CD4-positive, alpha-beta T cell (primary cell): ENCODE measurements at places on chromosomes 7 and 10. TPM values are rescaled to one million over a fixed set of nuclear protein-coding genes. Genes with fewer than 3 reads are reported as not detected.

GRCh38 chr10:127146661-127147060 lies 49.7 kb downstream of the INSYN2A start:
- H3K27ac ChIP-seq: no peak overlapping the region
- no peak for DNase-seq
- no peaks in the 10 kb centered on the region for H3K36me3 ChIP-seq

- H3K27me3 ChIP-seq: no peaks in the 10 kb centered on the region
- DNase-seq: no peak
- no peaks in the 10 kb centered on the region for H3K36me3 ChIP-seq
- no peaks in the 10 kb centered on the region for H3K4me1 ChIP-seq
- H3K4me3 ChIP-seq: no peak overlapping the region
Measured at GRCh38 chr7:45982907-45983719, 62.0 kb upstream of the IGFBP3 start.

GRCh38 chr7:27608776-27609495 lies 53.7 kb downstream of the HIBADH start:
- no peaks in the 10 kb centered on the region for H3K36me3 ChIP-seq
- DNase-seq: no peak
- H3K4me3 ChIP-seq: no peak overlapping the region
- H3K27ac ChIP-seq: no peak overlapping the region
- H3K27me3 ChIP-seq: no peaks in the 10 kb centered on the region
- no peaks in the 10 kb centered on the region for H3K4me1 ChIP-seq

DNA sequence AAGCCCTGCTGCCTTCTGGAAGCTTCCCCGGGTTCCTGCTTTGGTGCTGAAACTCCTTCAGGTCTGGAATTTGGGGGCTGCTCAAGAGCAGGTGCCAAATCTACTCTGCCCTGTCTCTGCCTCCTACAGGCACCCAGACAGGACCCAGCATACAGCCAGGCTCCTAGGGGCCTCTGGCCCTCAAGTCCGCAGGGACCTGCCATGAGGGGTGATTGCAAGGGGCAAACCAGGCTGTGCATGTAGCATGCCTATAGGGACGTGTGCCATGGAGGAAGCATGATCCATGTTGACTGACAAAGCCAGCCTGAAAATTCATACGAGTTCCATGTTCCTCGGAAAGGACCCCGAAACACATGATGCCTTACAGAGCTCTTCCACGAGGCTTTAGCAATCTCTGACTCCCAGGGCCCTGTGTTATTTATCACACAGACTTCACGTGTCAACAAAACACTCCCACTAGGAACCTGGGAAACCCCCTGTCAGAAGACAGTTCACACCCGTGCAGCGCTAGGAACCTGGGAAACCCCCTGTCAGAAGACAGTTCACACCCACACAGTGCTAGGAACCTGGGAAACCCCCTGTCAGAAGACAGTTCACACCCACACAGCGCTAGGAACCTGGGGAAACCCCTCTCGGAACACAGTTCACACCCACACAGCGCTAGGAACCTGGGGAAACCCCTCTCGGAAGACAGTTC lies 75.3 kb upstream of the DNAAF5 start:
- no peak overlapping the region for H3K4me3 ChIP-seq
- peak overlapping the region; percentile 64 for H3K27ac ChIP-seq
- no peaks in the 10 kb centered on the region for H3K4me1 ChIP-seq
- H3K27me3 ChIP-seq: no peaks in the 10 kb centered on the region
- DNase-seq: no peak
- no peaks in the 10 kb centered on the region for H3K36me3 ChIP-seq

GRCh38 chr7:155299535-155300202 lies 2.0 kb downstream of the INSIG1 start:
- no peaks in the 10 kb centered on the region for H3K27me3 ChIP-seq
- H3K36me3 ChIP-seq: peaks cover 41% of the 10 kb centered on the region
- peak overlapping the region; percentile 91 for H3K27ac ChIP-seq

DNA sequence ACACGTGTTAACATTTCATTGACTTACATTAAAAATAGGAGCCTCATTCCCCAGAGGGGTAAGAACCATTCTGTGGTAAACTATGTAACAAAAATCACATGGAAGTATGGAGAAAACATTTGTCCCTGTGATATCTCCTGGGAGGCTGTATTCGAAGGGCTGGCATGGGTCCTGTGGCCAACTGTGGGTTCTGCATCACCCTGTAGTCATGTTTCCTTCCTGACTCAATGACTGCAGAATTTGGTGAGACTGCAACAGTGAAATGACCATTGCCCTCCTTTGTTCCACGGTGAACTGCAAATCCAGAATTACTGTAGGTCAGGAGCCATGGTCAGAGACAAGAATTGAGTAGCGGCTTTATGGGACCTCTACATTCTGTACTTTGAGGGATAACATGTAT lies 3.6 kb upstream of the ZEB1 start:
- no peak overlapping the region for H3K27ac ChIP-seq
- H3K4me1 ChIP-seq: peaks cover 6% of the 10 kb centered on the region
- DNase-seq: no peak
- H3K4me3 ChIP-seq: no peak overlapping the region
- no peaks in the 10 kb centered on the region for H3K27me3 ChIP-seq

DNA sequence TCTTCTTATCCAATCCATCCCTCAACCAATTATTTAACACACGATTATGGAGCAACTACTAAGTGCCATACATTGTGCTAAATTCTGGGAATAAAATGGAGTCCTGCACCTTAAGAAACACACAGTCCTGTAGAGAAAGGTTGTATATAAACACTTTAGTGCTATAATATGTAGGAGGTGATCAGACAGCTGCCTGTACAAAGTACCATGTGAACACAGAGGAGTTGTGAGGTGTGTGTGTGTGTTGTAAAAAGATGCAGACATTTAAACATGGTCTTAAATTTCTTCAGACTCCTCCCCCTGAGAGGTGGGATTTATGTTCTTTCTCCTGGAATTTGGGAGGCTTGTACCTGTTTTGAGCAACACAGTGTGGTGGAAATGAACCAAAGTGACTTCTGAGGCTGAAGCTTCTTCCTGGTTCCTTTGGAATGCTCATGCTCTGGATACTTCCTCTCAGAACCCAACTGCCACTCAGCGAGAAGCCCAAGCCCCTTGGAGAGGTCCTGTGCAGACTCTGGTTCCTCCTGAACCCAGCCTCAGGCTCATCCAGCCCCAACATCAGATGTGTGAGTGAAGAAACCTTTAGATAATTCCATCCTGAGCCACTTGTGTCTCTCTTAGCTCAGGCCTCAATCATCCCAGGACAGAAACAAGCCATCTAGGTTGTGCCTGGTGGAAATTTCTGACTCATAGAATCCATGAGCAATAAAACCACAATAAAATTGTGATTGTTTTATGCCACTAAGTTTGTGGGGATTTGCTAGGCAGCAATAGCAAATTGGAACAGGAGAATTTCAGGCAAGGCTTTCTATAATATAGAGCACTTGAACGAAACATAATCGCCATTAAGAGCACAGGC lies 161.2 kb upstream of the FAM3C start:
- H3K4me1 ChIP-seq: no peaks in the 10 kb centered on the region
- no peak for DNase-seq
- H3K27me3 ChIP-seq: no peaks in the 10 kb centered on the region
- no peak overlapping the region for H3K27ac ChIP-seq

- no peak for DNase-seq
- no peak overlapping the region for H3K27ac ChIP-seq
- H3K27me3 ChIP-seq: no peaks in the 10 kb centered on the region
- no peak overlapping the region for H3K4me3 ChIP-seq
- H3K4me1 ChIP-seq: peaks cover 10% of the 10 kb centered on the region
Measured at GRCh38 chr7:149845257-149845980, 7.2 kb downstream of the ZNF862 start.

AS3MT gene
- 0.67 TPM for total RNA-seq

ARHGAP12 gene
- 40.3 TPM for total RNA-seq

LIPM gene
- not detected for total RNA-seq

GIMAP5 gene
- total RNA-seq: 35.2 TPM

AMPH gene
- total RNA-seq: not detected

VGF gene
- not detected for total RNA-seq

RTKN2 gene
- total RNA-seq: 3.9 TPM

METTL27 gene
- total RNA-seq: 2.1 TPM

AKR1C2 gene
- not detected for total RNA-seq
